ENCODE measurements at places on chromosomes 1 and 21.
A peak's percentile ranks its signal among the peaks of the same experiment; 100 is the strongest.

DNA sequence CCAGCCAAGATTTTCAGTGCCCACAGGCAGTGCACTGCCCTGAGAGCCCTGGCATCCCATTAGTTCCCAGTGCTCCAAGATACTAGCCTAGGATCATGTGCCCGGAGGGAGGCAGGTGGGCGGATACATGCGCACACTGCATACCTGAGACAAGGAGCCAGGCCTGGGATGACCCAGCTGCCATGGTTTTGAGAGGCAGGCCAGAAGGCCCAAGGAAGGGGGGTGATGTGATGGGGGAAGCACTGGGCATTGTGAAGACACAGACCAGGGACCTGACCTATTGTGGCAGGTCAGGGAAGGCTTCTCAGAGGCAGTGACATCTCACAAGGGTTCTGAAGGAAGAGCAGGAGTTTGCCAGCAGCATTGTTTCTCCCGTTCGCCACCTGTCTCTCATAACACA lies 3.6 kb downstream of the ZC3H12A start:
- DNase-seq: no peak

DNA sequence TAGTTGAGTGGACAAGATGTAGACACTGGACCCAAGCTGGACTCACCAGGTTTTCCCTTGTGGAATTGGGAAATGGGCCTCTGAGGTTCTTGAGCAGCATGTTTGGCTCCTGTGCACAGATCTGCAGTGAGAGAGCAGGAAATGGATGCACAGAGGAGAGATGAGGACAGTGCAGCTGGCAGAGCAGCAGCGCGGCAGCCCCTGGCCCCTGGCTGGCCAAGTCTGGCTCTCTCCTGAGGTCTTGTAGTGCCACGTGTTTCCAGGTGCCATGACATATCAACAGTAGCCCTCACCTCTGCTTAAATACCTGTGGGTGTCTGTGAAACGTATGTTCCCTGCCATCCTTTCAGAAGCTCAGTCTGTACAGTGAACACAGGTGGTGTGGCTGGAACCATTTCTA lies 19.2 kb upstream of the BCL10 start:
- no peak for DNase-seq

GRCh38 chr1:6498576-6499111 lies 7.2 kb upstream of the PLEKHG5 start:
- no peak for DNase-seq

- peak; percentile 94 for DNase-seq
Measured at GRCh38 chr1:153967107-153967999, at the start of gene CREB3L4. TSS of gene CREB3L4 (plus strand) at chr1:153967902. CDS start at chr1:153968526, 624 bp downstream.

DNA sequence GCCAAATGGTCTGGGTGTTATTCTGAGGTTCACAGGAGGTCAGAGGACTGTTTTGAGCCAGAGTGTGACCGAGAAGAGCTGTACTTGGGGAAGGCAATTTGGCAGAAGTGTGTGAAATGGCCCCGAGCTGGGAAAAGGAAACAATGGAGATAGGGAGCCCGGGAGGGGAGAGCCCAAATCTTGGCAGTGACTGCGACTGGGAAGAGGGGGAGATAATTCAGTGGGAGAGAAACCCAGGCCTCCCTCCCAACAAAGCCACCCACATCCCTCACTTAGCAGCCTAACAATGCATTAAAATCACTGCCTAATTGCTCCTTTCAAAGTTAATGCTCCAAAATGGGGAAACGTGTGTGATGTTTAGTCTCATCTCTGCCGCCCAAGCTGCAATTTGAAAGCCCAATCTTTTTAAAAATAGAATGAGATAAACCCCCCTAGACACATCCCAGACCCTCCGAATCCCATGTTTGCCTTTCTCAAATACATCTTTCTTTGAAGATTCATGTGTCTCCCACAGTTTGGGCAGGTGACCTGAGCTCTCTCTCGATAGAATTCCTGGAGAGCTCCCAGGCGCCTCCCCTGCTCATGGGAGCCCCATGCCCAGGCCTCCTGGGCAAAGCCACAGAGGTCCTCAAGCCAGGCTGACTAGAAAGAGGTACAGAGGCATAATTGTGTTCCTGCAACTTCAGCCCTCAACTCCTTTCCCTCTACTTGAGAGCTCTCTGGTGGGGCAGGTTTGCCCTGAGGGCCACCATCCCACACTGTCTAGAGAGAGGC lies 17.3 kb downstream of the LRRC52 start:
- no peak for DNase-seq

GRCh38 chr1:183880531-183881243 lies 75.8 kb downstream of the RGL1 start:
- DNase-seq: no peak

GRCh38 chr1:225347123-225347683 lies 80.6 kb downstream of the LBR start:
- no peak for DNase-seq

DNA sequence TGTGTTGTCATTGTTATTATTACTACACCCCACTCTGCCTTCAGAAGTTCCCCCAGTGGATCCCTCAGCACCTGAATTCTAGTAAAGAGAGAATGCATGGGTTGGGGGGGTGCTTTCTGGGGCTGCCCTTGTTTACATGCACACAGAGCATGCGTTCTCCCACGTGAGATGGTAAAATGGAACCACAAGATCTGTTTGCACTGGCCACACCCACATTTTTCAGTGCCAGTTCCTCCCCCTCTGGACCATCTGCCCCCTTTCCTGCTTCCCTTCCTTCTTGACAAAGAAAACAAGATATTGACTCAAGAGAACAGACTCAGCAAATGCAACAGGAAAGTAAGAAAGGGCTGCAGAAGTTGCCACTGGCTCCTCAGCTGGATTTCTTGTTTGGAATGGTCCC lies 8.9 kb downstream of the SLC6A17 start:
- DNase-seq: no peak
